Endodermal cell (in vitro differentiated cells): ENCODE measurements at places on chromosomes 2 and 18. TPM values are rescaled to one million over a fixed set of nuclear protein-coding genes. Genes with fewer than 3 reads are reported as not detected.

Gene DNER
- 0.16 and 0.18 TPM in 2 replicates for total RNA-seq

Gene TUBA4B
- total RNA-seq, result not detected in 3 replicates

Gene SERPINB3
- total RNA-seq, result 0.25 TPM in 1 of 2 replicates, not detected in the other

DNA sequence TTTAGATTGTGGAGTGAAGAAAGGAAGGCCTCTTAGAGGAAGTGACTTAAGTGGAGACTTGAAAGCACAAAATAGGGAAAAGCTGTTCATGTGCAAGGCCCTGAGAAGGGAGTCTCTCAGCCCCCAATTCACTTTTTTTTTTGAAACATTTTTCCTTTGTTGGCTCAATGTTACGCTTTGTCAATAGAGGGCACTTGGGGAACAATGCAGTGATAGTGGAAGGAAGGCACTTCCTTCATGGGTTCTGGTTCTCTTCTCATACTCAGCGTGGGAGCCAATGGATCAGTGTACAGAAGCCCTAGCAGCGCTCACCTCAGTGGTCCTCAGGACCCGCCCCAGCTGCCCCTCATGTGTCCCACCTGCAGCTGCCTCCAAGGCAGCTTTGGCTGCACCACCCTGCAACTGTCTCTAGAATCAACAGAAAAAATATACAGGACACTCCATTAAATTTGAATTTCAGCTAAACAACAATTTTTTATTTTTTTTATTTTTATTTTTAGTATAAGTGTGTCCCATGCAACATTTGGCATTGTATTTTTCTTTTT, 8.6 kb upstream of the C2orf42 start:
- no peak for DNase-seq

- DNase-seq, result no peak
These were observed 66.0 kb downstream of the BOLA3 start for GRCh38 chr2:74081763-74082110.

DNA sequence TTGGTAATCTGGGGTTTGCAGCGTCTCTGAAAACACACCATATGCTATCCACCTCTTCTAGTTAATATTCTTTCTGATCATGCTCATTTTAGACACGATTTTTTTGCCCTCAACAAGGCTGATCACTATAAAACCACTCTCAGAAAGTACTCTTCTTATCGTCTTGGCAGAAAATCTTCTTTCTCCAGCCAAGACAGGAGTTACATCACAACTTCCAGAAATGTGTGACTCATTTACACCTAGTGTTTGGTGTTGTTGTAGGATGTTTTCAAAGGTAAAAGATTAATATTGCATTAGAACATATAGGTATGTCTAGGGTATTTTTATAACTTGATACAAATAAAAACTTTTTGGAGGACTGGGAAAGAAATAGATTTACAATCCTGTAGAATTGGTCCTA, 138.5 kb upstream of the NETO1 start:
- no peak for DNase-seq

DNA sequence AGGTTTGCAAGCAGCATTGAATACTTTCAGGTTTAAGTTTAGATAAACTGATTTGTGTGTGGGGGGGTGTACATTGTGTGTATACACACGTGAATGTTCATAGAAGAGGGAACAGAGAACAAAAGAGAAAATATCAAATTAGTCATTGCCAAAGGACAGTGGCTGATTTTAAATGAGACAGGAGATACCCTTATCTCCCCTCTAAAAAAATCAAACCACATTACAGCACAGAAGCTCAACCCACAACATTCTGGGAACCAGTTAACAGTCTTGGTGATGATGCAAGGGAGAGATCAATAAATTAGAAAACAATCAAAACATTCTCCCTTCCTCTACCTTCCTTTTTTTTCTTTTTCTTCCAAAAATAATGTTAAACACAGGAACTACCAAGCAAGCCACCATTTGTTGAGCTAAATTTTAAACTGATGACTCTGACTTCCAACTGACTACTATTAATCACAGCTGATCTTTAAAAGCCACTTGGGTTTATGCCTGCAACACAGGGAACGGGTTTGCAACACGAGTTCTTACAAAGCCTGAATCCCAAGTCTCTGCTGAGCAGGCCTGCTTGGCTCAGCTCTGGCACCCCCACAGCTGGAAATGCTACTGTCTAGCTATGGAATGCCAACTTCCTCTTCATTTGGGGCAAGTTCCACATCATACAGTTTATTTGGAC, 119.2 kb upstream of the ACVR1C start:
- no peak for DNase-seq

DNA sequence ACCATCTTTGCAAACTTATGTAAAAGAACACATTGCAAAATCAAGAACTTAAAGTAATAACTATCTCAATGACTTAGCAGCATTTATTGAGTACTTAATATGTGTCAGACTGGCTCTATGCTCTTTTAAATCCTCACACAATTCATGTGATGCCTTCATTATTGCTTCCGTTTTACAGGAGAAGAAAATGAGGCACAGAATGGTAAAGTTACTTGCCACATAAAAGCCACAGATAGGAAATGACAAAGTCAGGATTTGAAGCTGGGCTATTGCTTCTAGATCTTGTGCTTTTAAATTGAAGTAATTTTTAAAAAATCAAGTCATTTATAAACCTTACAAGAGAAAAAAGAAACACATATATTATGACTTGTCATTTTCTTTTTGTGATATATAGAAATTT, 174.2 kb downstream of the WDR7 start:
- DNase-seq, result no peak

- DNase-seq, result no peak
These were observed 13.5 kb downstream of the ALPK2 start for GRCh38 chr18:58615140-58616132.

GRCh38 chr2:188870289-188870688, 103.9 kb upstream of the COL3A1 start:
- DNase-seq, result no peak

DNA sequence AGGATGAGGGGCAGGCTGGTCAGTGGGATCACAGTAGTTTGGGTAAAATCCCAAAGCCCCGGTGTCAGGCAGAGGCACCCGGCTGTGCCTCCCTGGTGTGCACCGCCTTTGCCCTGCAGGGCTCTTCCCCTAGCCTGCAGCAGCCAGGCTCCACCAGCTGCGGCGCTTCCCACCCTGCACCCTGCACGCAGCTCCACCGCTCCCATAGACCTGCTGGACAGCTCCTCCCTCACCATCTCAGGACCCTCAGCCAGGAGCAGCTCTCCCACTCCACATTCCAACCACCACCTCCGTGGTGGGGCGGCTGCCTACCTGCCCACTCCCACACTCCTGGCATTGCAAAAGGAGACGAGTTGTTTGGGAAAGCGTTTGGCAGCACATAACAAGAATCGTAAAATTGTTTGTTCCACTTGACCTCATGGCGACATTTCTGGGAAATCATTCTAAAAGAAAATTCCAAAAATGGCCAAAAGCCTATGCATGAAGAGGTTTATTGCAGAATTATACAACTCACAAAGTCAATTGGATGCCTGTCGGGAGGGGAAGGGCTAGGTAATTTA, 287.4 kb upstream of the HDAC4 start:
- peak; percentile 57 for DNase-seq

GRCh38 chr18:22694954-22695353, 238.2 kb upstream of the RBBP8 start:
- peak; percentile 72 for DNase-seq

DNA sequence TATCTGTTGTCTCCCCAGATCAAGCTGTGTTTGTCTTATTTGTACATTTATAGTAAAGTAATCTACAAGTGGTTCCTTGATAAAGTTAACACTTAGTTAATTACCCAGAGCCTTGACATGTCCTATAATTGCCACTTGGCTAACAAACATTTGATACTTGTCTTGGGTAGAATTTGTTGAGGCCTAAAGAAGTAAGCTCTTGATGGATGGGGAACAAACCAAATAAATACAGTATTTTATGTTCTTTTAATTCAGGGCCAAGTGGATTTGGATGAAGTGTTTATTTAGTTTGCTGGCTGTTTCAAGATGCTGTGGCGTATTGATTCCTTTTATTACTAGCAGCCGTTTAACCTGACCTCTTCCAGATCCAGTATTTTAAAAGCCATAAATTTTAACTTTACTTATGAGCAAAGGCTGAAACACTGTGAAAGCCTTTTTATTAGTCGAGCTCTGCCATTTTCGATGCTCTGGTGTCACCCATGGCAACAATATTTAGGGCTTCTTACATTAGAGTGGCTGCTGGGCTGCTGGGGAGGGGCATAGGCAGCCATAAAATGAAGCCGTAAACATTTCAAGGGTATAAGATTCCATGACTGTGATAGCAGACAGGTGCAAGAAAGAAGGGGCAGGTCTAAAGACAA, 401.6 kb upstream of the NRP2 start:
- DNase-seq, result no peak

GRCh38 chr2:105455488-105456003, 56.7 kb upstream of the FHL2 start:
- DNase-seq, result no peak

- DNase-seq, result no peak
These were observed 12.7 kb downstream of the ICOS start for GRCh38 chr2:203949228-203949627.

DNA sequence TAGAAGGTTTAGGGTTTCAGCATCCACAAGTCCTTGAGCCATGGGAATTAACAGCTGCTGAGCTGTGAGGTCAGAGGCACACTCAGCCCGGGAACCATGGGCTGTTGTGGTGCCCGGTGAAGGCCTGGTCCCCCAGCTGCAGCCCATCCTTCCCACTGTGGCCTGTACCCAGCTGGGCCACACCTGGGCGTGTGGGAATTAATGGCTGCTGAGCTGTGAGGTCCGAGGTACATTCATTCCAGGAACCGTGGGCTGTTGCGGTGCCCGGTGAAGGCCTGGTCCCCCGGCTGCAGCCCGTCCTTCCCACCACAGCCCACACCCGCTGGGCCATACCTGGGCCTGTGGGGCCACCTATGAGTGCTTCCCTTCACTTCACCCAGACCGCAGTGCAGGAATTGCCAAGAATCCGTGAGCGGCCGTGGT, 25.2 kb downstream of the TMEM18 start:
- DNase-seq, result no peak
